ENCODE measurements at places on chromosomes 2 and 18.

GRCh38 chr2:72931280-72931910 lies 14.1 kb downstream of the EMX1 start:
- DNase-seq: no peak

GRCh38 chr2:177320596-177320995 lies 56.1 kb upstream of the NFE2L2 start:
- no peak for DNase-seq

DNA sequence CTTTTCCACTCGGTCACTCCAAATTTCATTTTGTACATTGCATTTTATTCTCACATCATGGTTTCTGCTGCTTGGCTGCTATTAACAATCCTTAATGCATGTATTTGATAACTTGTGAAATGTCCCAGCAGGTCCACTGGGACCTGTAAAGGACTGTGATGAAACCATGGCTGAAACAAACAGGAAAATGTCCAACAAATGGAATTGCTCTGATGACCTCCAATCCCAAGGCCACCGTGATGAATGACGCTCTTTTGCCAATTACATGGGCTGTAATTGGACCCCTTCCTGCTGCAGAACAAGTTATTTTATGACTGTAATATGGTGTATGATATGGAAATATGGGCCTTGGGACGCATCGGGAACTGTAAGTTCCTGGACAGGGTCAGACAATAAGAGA lies 224.2 kb upstream of the CXCR4 start:
- no peak for DNase-seq

DNA sequence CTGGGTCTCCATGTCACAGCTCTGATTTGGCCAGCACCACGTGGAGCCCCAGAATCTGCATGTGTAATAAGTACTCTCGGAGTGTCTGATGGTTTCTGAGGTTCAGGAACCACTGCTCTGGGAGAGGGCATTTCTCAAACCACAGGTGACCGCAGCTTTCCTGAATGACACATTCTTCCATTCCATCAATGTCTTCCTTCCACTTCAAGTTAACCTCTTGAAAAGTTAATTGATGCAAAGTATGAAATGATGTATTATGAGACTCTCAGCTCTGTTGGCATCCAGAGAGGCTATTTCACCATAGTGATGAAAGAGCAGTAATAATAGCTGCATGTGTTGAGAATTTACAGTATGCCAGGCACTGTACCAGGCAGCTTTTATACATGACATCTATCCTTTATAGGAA lies 61.3 kb upstream of the CRIM1 start:
- no peak for DNase-seq

DNA sequence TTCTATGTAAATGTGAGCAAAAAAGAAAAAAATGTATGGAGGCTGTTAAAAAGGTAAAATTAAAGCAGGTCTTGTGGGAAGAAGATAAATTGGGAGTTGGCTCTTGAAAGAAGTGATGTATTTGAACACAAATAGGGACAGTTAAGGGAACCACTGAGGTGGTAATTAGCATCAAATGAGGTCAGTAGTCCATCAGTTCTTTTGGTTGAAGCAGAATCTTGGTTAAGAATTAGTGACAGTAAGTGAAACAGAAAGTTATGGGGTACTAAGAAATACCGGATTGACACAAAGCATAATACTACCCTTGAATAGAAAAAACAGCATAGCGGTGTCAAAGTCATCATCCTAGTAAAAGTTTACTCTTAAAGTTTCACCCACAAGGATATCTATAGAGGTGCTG lies 352.6 kb upstream of the VRK2 start:
- no peak for DNase-seq

- no peak for DNase-seq
These were observed 70.6 kb upstream of the ID2 start for GRCh38 chr2:8611246-8611645.

- DNase-seq: peak; percentile 90
These were observed at the start of gene ALS2 for GRCh38 chr2:201780674-201781493. Gene ALS2, minus strand, starts transcription at chr2:201780933. Its CDS starts 12,048 bp downstream, at chr2:201768885.

DNA sequence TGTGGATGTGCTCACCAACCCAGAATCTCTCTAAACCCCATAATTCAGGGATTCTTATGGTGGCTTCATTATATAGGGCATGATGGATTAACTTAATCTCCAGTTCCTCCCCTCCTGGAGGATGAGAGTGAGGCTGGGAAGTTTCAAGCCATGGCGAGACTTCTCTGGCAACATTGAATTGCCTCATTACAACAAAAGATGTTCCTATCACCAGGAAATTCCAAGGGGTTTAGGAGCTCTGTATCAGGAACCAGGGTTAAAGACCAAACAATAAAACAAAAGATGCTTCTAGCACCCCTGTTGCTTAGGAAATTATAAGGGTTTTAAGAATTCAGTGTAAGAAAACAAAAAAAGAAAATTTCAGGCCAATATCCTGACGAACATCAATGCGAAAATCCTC lies 100.1 kb downstream of the NAB1 start:
- no peak for DNase-seq

DNA sequence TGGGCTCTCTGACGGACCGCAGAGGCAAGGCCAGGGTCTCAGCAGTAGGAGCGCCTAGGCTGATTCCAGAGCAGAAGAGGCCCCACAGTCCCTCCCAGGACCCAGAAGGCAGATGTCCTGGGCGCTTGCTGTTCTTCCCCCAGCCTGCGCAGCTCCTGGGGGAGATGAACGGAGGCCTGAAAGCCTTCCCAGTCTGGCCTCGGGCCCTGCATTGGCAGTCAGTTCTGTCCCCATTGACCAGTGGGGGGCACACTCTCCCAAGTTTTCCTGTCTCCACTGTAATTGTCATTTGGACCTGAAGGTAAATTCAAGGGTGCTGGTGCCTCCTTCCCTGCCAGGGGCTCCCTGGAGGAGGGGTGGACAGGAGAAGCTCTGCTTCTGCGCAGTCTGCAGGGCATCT lies 345.7 kb downstream of the CYP26B1 start:
- DNase-seq: no peak

DNA sequence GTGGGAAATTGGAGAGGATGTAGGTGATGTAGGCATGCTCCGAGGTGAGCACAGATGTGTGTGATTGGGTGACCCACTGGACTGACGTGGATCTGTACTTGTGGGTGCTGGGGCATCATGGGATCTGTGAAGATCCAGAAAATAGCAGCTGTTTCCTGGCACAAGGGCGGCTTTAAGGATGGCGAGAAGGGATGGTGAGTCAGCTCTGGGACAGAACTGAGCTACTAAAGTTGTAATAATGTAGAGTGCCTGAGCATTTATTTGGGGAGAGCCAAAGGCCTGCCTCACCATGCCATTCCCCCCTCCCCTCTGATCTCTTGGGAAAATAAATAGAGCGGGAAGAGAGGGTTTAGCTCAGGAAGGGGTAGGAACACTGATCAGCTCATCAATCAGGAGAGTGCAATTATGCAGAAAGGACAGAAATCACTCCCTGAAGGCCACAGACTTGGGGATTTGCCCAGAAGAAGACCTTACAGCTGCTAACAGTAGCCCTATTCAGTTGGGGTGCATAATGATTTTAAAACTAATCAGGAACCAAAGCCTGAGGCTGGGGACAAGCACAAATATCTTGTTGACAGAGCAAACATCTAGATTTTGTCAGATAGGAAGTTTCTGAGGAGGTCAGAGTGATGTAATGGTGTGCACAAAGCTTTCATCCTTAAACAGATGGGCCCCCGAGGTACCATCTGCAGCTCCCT lies 30.3 kb downstream of the TANC1 start:
- DNase-seq: no peak

- DNase-seq: no peak
These were observed 36.9 kb upstream of the FZD7 start for GRCh38 chr2:201996679-201997314.
